Activated T-cell treated with anti-CD3 and anti-CD28 coated beads for 1 hour (primary cell): ENCODE measurements at places on chromosomes 11 and 22.

GRCh38 chr22:35409783-35410662 is 10.1 kb downstream of the MCM5 start:
- DNase-seq = no peak

GRCh38 chr22:48334971-48335370 is 1492.7 kb downstream of the BRD1 start:
- DNase-seq = no peak

GRCh38 chr11:92651159-92651558 is 318.3 kb upstream of the MTNR1B start:
- DNase-seq = no peak

- DNase-seq = no peak
These were observed 230.4 kb upstream of the CCDC179 start for GRCh38 chr11:23090659-23091058.

GRCh38 chr11:94650756-94651155 is 83.6 kb downstream of the PIWIL4 start:
- no peak for DNase-seq

DNA sequence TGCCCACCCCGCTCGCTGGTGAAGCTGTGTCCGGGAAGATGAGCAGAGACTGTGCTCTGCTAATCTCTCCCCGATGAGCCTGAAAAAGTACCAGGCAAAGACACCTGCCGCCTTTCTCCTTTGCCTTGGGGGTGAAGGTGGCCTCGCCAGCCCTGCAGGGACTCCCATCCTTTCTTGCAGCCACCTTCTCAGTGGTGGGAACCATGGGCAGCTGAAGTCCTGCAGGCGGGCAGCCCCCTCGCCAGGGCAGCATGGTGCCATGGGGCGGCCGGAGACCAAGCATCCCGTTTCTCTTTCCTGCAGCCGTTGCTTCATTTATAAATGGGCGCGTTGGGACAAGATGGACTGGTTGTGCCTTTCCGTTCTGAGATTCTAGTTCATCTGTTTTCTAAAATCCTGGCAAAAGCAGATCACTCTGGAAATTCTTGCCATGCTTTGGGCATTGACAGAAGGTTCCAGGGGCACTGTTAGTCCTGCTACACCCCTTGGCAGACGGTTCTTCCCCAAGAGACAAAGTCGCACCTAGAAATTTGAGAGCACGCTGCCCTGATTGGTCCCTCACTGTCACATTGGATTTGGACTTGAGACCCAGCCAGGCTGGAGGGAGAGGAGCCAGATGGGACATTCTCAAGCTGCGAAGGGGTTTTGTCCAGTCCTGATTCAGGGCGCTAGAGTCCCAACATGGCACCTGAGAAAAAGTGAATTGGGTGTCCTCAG is 7.5 kb downstream of the CTTN start:
- DNase-seq = no peak

DNA sequence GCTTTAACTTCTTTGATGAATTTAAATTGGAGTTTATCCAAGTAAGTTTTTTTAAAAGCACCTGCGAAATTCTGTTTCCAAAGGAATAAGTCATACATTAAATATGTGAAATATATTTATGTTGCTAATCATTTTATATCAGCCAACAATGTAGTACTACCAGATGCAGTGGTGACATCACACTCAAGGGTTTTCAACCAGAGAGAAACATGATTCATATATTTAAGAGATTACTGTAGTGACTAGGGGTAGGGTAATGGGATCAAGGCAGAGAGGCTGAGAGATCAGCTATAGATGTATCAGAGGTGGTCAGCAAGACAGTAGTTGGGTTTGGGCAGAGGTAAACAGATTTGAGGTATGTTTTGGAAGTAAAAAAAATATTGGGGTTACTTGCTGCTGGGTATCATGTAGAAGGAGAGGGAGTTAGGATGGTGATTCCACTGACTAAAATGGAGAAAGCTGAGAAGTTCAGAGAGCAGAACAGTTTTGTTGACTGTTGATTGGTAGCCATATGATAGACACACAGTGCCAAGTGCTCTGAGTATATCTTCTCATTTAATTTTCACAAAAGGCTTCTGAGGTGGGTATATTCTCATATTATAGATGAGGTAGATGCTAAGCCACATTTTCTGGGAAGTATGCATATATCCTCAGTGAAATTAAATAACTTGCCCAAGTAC is 39.4 kb downstream of the CEP57 start:
- DNase-seq = no peak

DNA sequence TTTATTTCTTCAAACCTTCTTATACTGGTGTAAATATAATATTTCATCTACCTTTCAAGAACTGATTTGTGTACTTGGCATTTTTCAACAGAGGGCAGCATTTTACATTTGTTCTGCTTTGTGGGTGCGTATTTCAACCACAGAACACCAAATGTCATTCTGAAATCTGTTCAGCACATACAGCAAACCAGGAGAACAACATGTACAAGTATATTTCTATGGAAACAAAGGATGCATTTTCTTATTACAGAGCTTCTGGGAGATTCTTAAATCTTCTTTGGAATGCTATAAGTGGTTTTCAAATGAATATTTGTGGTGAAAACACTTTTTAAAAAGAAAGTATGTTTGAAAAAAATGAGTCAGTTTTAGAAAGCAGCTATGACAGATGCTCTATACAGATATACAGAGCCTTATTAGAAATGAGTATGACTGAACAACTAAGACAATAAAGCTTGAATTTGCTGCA is 946.0 kb downstream of the FAM181B start:
- DNase-seq = no peak

GRCh38 chr11:103789952-103790351 is 246.5 kb upstream of the DDI1 start:
- no peak for DNase-seq

DNA sequence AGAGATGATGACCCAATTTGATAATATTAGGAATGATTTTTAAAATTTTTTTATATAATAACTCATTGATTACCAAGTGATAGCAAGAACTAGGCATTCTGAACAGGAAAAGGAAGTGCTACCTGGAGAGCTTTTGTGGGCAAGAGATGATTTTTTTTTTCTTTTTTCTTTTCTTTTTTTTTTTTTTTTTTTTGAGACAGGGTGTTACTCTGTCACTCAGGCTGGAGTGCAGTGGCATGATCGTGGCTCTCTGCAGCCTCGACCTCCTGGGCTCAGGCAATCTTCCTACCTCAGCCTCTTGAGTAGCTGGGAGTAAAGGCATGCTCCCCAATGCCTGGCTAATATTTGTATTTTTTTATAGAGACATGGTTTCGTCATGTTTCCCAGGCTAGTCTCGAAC is 40.4 kb downstream of the TNRC6B start:
- no peak for DNase-seq

- DNase-seq = no peak
These were observed 93.2 kb downstream of the PHF21B start for GRCh38 chr22:44916281-44917231.

DNA sequence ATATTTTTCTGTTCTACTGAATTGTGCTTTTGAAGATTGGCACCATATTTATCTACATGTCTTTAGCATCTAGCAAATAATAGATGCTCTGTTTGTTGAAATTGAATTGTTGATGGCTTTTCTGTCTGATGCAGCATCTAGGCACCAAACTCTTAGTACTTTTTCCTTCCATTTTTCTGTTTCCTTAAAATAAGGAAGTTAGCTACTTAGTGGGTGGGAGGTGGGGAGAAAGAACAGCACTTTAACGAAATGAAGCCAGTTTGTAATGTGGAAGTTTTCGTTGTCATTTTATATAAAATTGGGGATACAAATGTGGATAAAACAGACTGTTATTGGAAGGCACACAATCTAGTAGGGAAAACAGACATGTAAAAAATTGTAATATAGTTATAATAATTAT is 76.6 kb downstream of the HIPK3 start:
- DNase-seq = no peak

DNA sequence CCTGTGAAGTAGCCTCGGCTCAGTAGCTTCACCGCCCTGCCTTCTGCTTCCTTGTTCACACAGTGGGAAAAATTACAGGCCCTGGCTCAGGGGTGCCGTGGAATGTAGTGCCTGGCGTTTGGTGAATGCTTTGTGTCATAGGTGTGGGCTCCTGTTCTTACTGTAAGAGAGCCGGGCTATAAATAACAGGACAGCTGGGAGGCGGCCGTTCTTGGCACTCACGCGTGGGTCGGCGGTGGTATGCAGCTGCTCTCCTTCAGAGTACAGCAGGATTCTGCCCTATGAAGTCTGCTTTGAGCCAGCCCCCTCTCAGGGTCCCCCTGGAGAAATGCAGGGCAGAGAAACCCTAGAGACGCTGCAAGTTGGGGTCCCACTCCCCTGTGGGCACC is 84.2 kb downstream of the CTTN start:
- DNase-seq = no peak

- DNase-seq = no peak
These were observed 71.0 kb downstream of the CYP2R1 start for GRCh38 chr11:14821031-14821430.

GRCh38 chr11:57143459-57143858 is 38.3 kb upstream of the LRRC55 start:
- DNase-seq = no peak

DNA sequence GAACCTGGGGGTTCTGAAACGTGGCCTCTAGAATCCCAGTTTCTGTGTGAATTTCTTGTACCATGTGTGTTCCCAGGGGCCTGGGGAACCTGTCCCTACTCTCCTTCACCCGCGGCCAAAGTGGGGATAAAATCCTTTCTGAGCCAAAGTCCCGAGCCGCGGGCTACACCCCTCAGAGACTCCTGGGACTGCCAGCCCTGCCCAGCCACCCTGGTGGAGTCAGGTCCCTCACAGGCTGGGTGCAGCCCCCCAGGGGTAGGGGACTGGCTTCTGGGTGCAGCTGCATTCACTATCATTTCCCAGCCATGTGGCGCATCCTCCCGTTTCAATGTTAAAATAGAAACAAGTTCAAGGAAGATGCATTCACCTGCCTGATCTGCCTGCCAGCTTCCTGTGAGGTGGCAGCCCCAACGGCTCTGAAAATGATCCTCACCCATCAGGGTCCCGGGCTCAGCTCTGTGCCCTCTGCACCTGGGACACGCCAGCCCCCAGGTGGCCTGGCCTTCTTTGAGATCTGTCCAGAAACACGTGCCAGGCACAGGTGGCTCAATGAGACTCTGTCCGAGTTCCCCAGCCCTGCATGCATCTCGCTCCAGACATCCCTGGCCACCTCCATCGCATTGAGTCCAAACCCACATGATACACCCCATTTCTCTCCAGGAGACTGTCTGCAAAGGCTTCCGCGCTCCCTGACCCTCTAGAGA is 338.8 kb downstream of the CTTN start:
- DNase-seq = no peak

- DNase-seq = no peak
These were observed 18.5 kb downstream of the PRR33 start for GRCh38 chr11:1873048-1873812.

DNA sequence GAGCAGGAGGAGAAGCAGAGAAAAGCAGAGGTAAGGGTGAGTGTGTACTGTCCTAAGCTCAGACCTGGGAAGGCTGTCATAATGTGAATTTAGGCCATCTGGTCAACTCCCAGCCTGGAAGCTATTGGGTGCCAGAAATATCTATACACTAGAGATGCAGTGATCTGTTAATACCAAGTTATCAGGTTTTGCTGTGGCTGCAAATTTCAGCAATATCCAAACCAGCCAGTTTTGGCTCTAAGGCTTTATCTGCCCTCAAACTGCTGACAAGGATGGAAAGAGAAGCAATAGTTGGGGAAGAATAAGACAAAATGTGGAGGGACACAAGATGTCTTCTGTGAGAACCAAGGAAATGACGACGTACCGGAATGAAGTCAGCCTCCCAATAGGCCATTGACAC is 62.9 kb downstream of the CYB5R2 start:
- DNase-seq = no peak
